ENCODE measurements at places on chromosomes 6 and 20.
A peak's percentile ranks its signal among the peaks of the same experiment; 100 is the strongest.

- DNase-seq: no peak
Observed at GRCh38 chr6:114096561-114097172, 125.7 kb upstream of the HDAC2 start.

DNA sequence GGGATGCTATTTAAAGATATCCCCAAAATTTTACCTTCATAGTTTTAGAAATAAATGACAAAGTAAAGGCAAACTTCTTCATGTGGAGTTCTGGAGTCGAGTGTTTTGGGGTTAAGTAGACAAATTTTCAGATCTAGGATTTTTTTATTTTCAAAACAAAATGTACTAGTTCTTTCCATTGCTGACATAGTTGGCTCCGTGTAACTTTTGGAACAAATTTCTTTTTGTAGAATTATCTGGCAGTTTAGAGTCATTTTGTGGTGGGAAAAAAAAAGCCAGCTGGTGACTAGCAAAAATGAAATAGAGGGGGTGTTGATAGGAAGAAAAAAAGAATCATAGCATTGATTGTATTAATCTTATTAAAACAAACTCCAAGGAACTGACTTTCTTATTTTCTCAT, 131.6 kb upstream of the TCF21 start:
- no peak for DNase-seq

GRCh38 chr6:48069280-48069679, 41.7 kb downstream of the PTCHD4 start:
- DNase-seq: no peak

- DNase-seq: no peak
Observed at GRCh38 chr6:93300661-93301060, 118.7 kb downstream of the EPHA7 start.

DNA sequence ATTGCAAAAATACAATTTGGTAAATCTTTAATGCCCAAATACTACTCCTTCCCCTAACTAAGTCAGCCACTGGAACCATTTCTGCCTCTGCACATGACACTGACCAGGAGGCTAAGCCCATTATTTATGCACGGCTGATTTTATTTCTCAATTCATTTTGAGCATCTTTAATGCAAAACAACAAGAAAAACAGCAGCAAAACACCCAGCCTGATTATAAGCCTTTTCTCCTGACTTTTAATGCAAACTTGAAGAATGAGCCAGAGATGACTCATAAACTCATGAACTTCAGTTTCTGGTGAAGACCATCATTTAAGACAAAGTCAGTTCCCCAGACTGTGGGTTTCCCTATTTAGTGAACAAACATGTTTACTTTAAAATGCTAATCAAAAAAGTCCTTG, 51.6 kb downstream of the CYP24A1 start:
- DNase-seq: no peak

DNA sequence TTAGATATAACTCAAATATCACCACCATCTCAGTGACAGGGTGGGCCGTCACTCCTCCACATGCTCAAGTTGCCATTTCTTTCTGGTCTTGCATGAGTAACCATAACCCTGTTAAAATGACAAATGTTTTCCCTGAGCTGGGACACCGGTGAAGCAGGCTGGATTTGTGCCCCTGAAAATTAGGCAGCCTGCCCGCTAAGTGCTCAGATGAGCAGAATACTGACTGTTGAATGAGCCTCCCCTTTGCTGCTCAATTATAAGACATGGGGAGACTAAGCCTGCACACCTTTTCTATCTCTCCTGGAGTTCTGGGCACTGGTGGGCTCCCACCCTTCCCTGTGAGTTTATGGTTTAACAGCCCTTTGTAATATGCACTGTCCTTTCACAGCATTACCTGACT, 161.8 kb downstream of the SLC24A3 start:
- no peak for DNase-seq

- no peak for DNase-seq
Observed at GRCh38 chr20:37228082-37228481, 33.5 kb downstream of the GHRH start.

GRCh38 chr6:150207931-150208570, 65.2 kb downstream of the PPP1R14C start:
- no peak for DNase-seq

GRCh38 chr6:22363166-22363713, 66.4 kb upstream of the PRL start:
- no peak for DNase-seq

GRCh38 chr20:11387189-11387754, 530.4 kb upstream of the BTBD3 start:
- no peak for DNase-seq

DNA sequence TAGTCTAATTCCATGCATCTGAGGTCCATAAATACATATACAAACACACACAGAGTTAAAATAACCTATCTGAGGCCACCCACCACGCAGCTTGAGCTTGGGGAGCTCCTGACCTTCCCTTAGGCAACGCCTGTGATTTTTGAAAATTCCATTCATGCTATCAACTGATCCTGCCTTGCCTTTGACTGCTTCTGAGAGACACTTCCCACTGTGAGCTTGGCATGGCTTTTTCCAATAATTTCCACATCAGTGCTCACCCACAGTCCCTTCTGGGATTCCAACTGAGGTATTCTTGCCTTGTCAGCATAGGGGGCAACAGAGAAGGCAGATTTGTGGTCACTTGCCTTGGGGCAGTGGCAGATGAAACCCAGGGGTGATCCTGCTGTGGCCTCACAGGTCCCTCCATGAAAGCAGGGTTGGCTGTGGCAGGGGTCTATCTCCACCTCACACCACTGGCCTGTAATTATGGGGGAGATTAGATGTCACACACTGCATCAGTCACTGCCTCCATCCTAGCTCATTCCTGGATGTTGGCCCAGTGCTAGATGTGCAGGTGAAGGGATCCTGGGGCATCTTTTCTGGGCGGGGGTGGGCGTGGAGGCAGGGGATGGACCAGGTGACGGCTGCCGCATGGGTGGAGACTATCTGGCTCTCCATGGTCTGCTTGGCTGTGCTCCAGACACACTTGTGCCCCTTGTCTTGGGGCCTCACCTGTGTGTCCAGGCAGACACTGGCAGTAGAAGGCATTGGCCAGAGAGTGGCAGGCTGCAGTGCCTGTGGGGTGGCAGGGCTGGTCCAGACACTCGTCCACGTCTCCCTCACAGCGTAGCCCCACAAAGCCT, 11.2 kb upstream of the GPSM3 start:
- DNase-seq: no peak

- DNase-seq: no peak
Observed at GRCh38 chr6:64146094-64146493, 510.5 kb downstream of the PHF3 start.

- DNase-seq: no peak
Observed at GRCh38 chr6:129750360-129750759, 40.4 kb upstream of the ARHGAP18 start.

GRCh38 chr6:41288030-41288753, 1.7 kb upstream of the TREM1 start:
- no peak for DNase-seq

GRCh38 chr6:151300267-151300991, 60.7 kb downstream of the AKAP12 start:
- no peak for DNase-seq

GRCh38 chr20:25160467-25160866, 35.0 kb upstream of the ENTPD6 start:
- DNase-seq: no peak

DNA sequence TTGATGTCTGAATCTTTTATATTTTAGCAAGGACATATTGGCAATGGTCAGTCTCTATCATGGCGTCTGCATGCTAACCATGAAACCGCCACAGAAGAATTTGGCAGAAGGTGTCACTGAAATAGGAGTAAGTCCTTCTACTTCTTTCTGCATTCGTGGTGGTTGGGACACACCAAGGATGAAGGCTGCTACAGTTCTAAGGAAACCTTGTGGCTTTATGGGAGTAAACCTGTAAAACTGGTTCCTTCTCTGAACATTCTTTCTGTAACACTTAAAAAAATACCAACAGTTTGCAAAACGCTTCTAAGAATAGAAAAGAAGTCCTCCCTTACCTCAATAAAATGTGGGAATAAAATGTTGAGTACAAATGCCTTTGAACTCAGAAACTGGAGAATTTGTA, 195.3 kb downstream of the SLC24A3 start:
- no peak for DNase-seq

DNA sequence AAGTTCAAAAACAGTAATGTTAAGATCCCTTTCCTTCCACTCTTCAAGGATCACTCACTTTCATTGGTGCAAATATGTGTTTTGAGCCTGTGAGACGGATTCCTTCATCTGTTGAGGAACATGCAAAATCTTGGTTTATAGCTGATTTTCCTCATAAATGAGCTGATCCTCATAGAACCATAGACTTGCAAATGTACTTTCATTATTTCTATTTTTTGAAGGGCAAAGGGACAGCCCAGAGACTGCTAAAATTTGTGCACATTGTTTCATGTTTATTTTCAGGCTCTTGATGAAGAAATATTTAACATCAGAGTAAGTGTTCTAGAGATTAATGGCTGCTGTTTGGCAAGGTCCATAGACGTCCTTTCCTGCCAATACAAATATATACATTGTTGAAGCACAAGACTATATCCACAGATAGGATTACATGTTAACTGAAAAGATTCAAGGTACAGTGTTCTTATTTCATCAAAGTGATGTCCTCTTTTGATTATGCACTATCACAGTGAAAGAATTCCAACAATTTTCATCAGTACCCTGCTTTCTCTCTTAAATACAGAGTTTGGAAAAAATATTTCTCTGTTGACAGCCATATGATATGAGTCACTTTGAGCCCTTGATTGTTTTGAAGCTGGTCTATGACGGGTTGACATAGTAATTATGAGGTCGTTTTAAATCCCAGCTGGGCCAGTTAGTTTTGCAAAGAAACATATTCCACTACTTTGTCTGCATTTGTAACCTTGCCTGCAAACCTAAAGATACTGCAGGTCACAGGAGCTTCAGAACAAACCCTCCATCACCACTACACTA, 95.7 kb downstream of the FILIP1 start:
- no peak for DNase-seq

DNA sequence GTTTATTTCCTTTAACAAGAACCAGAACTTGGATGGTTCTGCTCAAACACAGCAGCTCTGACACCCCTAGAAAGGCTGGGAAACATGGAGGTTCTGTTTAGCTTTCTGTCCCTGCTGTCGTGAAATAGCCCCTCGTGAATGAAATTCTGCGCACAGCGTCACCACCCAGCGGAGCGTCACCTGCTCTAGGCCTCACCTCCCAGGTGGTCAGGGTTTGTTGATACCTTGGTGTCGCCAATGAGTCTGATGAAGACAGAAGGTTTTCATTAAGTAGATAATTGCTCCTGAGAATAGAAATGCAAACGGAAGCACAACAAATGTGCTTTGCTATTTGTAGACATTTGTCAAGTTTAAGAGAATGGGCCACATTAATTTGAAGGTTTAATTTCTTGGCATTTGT, 135.1 kb downstream of the EDN3 start:
- DNase-seq: no peak

GRCh38 chr6:37983720-37984501, 164.4 kb downstream of the ZFAND3 start:
- DNase-seq: no peak

DNA sequence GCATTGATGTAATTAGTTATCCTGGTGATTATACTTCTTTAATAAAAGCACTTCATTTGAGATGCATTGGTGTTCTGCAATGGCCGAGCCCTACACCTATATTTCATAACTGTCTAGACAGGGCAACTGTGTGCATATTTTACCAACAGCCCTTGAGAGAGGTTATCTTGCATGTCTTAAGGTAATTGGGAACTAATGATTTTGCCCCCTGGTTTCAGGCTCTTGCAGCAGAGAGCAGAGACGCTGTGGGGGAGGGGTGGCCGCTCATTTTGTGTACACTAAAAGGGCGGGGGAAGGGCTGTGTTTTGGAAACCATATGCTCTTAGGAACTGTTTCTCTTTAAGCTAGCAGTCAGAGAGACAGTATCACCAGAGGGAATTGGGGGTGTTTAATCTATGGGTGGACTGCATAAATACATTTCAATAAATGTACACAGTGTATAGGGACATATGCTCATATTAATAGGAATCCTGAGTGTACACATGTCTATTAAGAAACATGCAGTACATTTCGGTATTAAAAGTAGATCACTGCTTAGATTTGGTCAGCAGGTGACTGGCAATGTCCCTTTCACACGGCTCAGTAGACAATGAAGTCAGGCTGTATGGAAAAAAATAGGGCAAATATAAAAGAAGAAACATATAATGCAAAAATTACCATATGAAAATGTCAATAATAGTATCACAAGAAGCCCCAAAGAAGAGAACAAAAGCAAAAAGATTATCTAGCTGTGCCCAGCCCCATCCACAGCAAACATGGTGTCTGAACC, 402.9 kb upstream of the CITED2 start:
- DNase-seq: no peak

- peak; percentile 24 for DNase-seq
Observed at GRCh38 chr6:63571361-63572043, 778 bp upstream of the LOC128125822 start.

GRCh38 chr20:15310361-15310760, 972.9 kb upstream of the FLRT3 start:
- no peak for DNase-seq

DNA sequence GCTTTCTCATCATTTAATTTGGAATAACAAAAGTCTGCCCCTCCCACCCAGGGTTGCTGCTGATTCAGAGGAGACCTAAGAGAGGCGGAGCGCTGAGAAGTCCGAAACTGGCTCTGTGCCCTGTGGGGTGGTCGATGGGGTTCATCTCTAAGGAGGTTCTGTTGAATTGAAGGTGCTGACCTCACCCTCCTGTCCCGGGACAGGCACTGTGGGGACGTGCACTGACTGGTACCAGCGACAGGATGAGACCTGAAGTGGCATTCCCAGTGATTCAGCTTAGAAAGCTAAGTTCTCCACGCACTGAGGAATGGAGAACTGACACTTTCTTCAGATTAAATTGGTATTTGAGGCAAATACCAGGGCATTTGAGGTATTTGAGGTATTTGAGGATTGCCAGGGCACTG, 1.3 kb downstream of the GUCA1B start:
- DNase-seq: no peak

DNA sequence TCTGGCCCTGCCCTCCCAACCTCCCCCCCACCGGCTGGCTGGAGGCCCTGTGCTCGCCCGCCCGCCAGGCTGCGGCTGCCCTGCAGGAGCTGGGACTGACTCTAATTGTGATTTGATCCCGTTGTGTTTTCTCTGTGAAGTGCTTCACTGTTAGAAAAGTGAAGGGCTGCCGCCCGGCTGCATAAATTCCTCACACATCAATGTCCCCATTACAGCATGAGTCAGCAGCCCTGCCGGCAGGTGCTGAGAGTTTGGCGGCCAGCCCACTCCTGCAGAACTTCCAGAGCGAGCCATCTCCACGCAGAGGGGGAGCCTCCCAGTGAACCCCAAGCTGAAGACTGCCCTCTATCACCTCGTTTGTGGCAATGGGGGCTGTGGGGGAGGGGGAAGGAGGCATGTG, 137.9 kb downstream of the DLL1 start:
- no peak for DNase-seq

DNA sequence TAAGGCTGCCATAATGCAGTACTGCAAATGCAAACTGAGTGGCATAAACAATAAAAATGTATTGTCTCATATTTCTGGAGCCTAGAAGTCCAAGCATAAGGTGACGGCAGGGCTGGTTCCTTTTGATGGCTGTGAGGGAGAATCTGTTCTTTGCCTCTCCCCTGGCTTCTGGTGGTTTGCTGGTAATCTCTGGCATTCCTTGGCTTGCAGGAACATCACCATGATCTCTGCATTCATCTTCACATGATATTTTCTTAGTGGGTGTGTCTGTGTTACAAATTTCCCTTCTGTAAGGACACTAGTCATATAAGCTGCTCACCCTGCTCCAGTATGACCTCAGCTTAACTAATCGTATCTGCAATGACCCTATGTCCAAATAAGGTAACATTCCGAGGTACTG, 1104.2 kb upstream of the CITED2 start:
- no peak for DNase-seq

GRCh38 chr6:137870744-137871247, 3.7 kb downstream of the TNFAIP3 start:
- DNase-seq: no peak
